Aorta (tissue), 5 donors: ENCODE measurements at places on chromosomes 12 and 14.

DNA sequence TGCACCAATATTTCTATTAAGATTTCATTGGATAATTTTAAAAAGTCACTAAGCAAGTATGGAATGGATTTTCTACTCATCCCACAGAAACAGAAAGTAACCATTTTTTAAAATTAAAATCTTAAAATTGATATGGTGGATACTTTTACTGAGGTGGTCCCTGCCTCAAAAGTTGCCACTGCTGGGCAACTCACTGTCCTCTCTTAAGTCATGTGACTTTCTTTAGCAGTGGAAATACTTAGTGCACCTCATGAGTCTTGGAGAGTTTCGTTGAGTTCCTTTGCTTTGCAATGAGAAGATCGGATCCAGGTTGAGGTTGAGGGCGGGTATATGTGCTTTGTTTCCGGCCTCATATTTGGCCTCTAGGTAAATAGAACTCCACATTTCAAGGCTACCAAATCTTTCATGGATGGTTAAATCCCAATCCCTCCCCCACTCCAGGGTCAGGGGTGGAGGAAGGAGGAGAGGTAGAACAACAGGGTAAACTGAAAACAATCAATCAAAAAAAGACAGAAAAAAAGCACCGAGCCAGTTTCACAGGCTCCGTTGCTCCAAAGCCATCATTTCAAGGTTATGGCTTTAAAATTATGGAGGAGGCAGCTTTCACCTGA lies 39.5 kb upstream of the DUSP6 start:
- no peak for DNase-seq
- no peaks in the 10 kb centered on the region for H3K27me3 ChIP-seq
- H3K4me3 ChIP-seq = no peak overlapping the region
- no peak overlapping the region for H3K27ac ChIP-seq

GRCh38 chr12:71335151-71335962 lies 104.2 kb upstream of the LGR5 start:
- no peaks in the 10 kb centered on the region for H3K4me1 ChIP-seq
- no peaks in the 10 kb centered on the region for H3K36me3 ChIP-seq
- H3K27me3 ChIP-seq = no peaks in the 10 kb centered on the region
- H3K4me3 ChIP-seq = no peak overlapping the region
- no peak for DNase-seq
- H3K27ac ChIP-seq = no peak overlapping the region

- DNase-seq = no peak
- H3K27ac ChIP-seq = peak overlapping the region; percentile 87
- H3K27me3 ChIP-seq = no peaks in the 10 kb centered on the region
- peak overlapping the region; percentile 87 for H3K4me3 ChIP-seq
- no peaks in the 10 kb centered on the region for H3K36me3 ChIP-seq
These were observed 642 bp upstream of the PHC1 start for GRCh38 chr12:8913702-8914032.

- H3K27ac ChIP-seq = no peak overlapping the region
- H3K27me3 ChIP-seq = no peaks in the 10 kb centered on the region
- H3K4me1 ChIP-seq = no peaks in the 10 kb centered on the region
- no peak overlapping the region for H3K4me3 ChIP-seq
- no peaks in the 10 kb centered on the region for H3K36me3 ChIP-seq
These were observed 80.5 kb downstream of the TMEM260 start for GRCh38 chr14:56659964-56660551.

DNA sequence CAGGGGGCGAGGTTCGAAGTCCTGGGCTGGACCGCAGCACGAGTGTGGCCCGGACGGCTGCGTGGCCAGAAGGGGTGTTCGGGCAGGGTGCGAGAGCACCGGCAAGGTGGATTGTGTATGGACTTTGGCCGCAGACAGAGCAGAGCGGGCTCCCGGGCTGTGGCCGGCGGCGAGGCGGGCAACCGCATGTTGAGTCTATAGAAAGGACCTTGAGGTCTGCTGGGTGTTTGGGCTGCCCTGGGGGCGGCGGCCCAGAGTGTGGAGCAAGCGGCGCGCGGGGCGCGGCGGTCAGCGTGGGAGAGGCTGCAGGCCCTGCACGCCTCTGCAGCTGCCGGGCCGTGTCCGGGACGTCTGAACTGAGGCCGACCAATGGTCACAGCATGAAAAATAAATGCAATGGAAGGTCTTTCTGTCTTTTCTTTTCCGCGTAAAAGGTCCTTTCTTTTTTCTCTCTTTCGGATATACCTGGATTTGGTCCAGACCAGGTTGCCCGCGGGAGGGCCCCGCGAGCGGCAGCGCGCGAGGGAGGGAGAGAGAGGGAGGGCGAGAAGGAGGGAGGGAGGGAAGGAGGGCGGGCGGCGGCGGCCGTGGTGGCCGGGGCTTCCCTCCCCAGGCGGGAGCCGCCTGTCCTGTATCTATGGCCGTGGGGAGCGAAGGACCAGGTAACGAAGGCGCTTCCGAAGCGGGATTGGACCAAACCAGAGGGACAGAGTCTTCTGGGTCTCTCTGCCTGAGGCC lies 5.5 kb upstream of the HOXC9 start:
- no peaks in the 10 kb centered on the region for H3K4me1 ChIP-seq
- no peak overlapping the region for H3K4me3 ChIP-seq
- DNase-seq = no peak
- peaks cover 6% of the 10 kb centered on the region for H3K27me3 ChIP-seq
